Mucosa of gallbladder (tissue), 1 donor: ENCODE measurements at places on chromosomes 5 and 9. TPM values are rescaled to one million over a fixed set of nuclear protein-coding genes. Genes with fewer than 3 reads are reported as not detected.

IL5 gene
- total RNA-seq = not detected

AGXT2 gene
- 6.6 TPM for total RNA-seq

SLC6A18 gene
- total RNA-seq = not detected

TCF7 gene
- total RNA-seq = 7.4 TPM

CDH10 gene
- total RNA-seq = 0.14 TPM

DNA sequence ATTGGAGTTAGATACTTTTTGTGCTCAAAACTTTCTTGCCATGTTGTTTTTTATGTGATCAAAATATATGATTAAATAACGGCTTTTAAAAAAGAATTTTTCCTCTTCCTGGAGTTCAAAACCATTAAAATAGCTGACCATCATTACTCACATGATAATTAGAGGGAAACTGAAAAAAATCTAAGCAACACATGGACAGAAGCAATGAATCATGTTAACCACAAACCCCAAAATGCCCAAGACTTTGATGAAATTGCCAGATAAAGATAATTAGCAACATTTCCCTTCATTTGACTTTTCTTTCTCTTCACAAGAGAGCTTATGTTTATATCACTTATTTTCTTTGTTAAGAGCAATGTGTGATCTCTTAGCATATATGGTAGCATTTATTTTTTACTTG is 1294.2 kb downstream of the EFNA5 start:
- no peak for DNase-seq

DNA sequence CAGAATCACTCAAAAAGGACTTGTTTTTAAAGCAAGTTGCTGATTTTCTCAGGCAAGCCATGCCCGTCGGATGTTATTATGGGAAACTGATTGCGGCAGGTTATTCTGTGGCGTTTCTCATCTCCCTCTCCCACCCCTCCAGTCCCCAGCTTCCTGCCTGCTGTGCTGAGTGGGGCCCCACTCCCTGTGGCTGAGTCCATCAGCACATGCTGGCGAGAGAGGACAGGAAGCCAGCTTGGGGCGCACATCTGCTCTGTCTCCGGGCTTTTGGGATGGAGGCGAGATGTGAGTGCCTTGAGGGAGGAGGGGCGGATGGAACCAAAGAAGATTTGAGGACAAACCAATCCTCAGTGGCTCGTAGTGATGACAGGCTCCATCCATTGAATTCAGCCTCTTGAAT is 108.0 kb downstream of the DAPK1 start:
- no peak for DNase-seq

- DNase-seq = no peak
Observed at GRCh38 chr9:38708759-38709158, 11.2 kb downstream of the FAM240B start.

DNA sequence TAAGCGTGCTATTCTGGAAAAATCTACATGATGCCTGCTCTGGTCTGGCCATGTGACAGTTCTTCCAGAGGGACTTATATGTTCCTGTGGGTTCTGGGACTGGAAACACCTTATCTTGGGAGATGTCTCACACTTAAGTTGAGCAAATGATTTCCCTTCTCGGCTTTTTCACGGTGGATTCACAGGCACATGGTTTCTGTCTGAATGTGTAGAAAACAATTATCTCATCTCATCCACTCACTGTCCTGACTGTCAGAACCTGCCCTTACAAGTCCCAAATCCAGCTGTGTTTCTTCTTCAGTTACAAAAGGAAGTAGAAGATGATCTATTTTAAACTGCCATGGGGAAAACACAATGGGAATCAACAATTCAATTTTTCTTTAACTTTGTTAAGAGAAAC is 184.0 kb downstream of the SYK start:
- DNase-seq = no peak

DNA sequence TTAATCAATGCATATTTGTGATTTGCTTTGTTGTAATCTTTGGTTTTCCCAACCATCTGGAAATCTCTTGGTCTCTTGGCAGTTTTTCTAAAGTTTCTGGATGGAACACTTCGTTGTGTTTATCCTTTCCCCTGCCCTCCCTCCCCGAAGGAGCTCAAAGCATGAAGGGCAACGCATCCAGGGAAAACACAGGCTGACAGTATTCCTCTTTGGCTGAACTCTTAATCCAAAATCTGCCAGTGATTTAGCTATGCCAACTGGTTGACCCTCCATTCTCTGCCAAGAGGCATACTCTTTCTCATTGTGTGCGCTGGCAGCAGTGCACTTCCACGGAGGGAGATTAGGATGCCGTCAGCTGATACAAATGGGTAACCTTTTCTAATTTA is 20.5 kb downstream of the ZBTB34 start:
- no peak for DNase-seq

DNA sequence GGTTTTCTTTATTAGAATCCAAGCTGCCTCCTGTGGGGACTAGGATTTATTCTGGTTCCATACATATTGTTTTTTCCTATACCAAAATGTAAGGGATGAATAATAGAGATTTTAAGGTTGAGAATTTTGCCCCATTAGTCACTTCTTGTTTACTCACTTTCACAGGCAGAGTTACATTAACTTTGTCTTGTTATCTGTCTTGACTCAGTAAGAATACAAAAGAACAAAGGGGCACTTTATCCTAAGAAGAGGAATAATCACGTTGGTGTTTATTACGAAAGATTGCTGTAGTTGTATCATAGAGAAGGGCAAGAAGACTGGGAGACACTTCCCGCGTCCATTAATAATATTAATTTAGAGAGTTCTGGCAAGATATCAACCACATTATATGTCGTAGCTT is 599.7 kb upstream of the FTMT start:
- DNase-seq = no peak

DNA sequence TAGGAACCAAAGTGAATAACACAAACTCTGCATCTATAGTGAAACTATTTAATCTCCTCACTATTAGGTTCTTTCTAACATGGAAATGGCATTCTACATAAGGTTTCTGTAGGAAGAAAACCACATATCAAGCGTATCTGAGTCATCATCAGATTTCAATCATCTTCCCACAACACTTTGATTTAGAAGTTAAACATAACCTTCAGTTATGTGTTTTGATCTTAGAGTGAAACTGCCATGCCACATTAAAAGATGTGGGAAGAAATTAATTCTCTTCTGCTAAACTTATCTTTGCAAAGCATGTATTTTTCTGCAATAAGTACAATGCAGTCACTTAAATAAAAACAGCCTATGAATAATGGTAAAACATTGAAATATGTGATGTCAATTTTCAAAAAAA is 55.0 kb downstream of the MEF2C start:
- no peak for DNase-seq

- DNase-seq = no peak
Observed at GRCh38 chr9:98805506-98806272, 1.8 kb upstream of the GALNT12 start.

DNA sequence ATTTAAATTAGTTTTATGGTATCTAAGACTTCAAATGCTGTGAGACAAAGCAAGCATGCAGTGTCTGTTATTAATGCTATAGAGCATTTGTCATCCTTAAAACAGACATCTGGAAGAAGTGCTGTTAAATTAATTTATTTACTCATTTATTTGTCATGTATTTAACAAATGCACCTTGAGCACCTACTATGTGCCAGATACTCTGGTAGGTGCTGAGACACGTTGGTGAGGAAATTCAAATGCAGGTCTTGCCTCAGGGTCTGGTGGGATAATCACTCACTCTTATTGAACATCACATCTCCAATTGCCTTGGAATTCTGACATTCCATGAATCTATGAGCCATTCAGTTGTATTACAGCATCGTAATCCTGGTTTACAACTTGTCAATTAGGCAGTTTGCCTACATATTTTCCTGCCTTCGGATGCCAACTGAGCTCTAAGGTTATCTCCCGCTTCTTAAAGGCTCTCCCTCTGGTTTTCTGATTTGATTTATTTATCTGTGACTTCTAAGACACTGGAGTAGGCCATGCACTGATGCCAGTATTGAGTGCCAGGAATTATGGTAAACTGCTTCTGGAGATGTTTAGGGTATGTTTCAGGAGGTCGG is 56.0 kb upstream of the RPS23 start:
- no peak for DNase-seq

DNA sequence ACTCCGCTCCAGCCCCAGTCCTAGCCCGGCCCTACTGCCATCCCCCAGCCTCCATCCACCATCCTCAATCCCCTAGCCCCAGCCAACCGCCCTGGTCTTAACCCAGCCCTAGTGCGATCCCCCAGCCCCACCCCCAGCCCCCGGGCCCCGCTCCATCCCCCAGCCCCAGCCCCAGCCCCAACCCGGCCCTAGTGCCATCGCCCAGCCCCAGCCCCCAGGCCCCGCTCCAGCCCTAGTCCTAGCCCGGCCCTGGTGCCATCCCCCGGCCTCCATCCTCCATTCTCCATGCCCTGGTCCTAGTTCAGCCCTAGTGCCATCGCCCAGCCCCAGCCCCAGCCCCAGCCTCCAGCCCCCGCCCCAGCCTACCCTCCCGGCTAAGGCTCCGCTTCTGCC is 398 bp downstream of the TOR1A start:
- no peak for DNase-seq

GRCh38 chr5:108720391-108720790 is 27.3 kb upstream of the FER start:
- DNase-seq = no peak

GRCh38 chr9:89786655-89787054 is 181.8 kb downstream of the GADD45G start:
- peak; percentile 61 for DNase-seq

- no peak for DNase-seq
Observed at GRCh38 chr9:15221746-15222145, 85.3 kb downstream of the TTC39B start.

DNA sequence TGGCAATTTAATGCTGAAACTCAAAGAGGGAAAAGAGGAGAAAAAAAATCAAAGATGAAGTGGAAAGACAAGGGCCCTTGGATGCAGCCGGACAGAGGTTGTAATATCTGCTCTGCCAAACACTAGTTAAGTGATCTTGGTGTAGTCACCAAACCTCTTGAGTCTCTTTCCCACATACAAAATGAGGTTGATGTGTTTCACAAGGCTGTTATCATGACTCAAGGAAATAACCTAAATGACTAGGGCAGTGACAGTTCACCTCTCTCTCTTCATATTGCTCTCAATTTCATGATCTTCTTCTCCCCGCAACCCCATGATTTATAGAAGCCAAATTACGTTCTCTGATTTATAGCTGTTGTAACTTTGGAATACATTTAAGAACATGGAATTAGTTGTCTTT is 44.9 kb downstream of the PIK3R1 start:
- DNase-seq = no peak

DNA sequence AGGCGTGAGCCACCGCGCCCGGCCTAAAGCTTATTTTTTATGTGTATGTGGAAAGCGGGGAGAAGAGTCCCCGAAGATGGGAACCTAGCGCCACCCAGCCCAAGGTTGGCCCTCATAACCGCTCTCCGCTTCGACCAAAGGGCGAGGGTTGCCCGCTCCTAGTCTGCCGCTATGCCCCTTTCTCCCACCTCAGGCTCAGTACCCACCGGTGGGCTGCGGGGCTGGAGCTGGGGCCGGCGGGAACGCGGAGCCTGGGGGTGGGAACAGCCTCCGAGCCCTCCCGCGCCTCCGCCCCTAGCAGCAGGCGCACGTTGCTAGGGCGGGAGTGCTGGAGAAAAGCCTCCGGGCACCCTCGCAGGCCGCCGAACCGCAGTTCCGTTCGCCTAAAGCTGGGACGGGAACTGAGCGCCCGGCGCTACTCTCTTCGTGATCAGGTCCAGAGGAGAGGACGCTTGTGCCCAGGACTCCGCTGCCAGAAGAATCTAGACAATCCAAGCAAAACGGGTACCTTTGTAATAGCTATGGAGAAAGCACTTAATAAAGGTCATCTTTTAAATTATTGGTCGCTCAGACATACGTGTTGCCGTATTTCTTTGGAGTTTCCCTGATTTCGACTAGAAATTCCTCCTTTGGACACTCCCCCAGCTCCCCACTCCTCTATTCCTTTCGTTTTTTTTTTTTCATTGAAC is at the start of gene WDR31:
Gene WDR31 (minus strand): TSS at position 265 of the 689 bp plus-strand sequence. CDS start 8,253 bp downstream, outside the sequence.
- DNase-seq = peak; percentile 88

DNA sequence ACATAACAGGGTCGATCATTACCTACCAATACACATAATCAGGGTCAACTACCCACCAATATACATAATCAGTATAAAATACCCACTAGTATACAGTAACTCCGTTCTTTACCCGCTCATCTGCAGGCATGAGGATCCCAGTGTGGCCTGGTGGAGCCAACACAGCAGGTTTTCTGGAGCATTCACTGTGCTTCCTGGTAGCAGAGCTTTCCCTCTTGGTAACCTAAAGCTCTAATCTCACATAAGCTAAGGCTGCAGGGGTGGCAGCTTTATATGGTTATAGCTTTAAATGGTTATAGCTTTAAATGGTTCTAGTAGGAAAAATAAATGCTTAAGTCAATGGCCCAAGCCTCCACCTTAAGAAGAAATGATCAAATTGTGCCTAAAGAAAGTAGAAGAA is 11.9 kb downstream of the LCN1 start:
- no peak for DNase-seq

DNA sequence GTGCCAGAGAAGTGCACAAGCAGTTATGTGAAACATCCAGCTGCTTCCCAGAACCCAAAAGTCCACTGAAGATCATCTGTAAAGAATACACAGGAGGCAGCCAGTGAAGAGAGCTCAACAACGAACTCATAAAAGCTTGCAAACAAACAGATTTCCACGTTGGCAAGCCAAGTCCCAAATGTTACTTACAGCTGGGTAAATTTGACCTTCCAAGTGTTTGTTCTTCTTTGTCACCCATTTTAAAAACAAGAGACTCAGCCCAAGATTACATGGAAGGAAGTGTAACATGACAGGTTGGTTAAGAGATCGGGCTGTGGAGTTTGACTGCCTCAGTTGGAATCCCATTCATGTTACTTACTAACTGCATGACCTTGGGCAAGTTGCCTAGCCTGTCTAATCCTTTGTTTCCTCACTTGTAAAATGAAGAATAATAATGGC is 174.9 kb upstream of the PAPPA start:
- no peak for DNase-seq

- no peak for DNase-seq
Observed at GRCh38 chr5:142737179-142737578, 33.0 kb upstream of the ARHGAP26 start.

GRCh38 chr5:9977070-9977469 is 272.6 kb downstream of the ATPSCKMT start:
- no peak for DNase-seq

GRCh38 chr5:64149268-64149667 is 16.4 kb upstream of the RNF180 start:
- no peak for DNase-seq

- DNase-seq = no peak
Observed at GRCh38 chr9:126373241-126373640, 46.6 kb downstream of the MVB12B start.

DNA sequence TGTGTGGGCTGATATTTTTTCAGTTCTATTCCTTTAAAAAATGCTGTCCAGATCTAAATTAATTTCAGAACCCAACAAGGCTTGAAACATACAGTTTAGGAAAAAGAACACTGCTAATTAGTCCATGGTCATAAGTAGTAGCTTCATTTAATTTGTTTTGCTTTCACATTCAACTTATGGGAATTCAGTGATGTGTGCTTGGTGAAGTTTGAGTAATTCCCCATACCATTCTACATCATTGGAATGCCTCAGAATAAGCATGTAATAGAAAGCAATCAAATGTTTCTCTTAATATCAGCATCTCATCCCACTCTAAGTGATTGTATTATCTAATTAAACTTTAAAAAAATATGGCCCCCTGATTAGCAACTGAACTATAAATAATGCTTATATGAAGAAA is 2.7 kb downstream of the CNTLN start:
- no peak for DNase-seq
